NCI-H2029 (cell line): ENCODE measurements at places on chromosomes 2 and 18.

- DNase-seq = no peak
Measured at GRCh38 chr2:218722876-218723785, 12.5 kb downstream of the TTLL4 start.

- DNase-seq = no peak
Measured at GRCh38 chr2:160291382-160291781, 91.3 kb upstream of the ITGB6 start.

DNA sequence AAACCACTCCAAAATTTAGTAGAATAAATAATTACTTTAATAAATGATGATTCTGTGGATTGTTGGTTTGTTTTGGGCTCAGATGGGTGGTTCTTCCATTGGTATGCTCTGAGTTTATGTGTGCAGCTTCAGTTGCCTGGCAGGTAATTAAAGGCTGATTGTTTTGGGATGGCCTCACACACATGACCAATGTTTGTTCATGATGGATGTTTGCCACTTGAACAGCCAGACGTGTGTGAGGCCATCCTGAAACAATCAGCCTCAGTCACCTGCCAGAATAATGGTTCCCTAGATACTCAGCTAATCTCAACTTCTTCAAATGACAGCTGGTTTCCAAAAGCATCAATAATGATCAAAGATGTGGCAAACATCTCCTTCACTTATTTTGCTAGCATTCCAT lies 352.5 kb upstream of the GULP1 start:
- DNase-seq = peak; percentile 57

GRCh38 chr18:57813245-57813644 lies 10.1 kb upstream of the ATP8B1 start:
- no peak for DNase-seq

DNA sequence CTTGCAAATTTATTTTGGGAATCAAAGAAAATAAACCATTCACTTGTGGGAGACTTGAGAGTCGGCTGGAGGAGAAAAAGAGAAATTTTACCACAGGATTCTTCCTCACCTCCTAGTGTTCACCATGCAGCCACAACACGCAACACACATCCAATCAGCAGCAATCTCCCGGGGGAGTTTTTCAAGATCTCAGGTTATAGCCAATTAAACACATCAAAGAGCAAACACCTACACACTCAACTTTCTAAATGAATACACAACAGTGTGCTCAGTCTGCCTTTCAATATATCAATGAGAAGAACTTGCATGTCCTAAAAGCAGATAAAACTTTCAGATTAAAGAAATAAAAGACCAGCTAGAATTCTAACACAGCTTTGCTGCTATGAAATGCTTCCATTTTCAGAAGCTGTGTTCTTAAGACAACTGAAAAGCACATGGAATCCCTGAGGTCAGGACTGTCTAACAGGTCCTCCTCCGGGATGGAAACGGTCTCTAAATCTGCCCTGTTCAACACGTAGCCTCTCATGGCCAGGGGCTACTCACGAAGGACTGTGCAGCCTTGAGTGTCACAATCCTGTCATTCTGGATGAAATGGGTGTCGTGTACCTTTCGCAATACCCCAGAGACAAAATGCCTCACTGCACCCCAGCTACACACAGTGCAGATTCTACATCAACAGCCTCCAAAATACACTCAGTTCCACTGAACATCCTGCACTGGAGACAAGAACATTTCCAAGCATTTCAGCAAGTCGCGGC lies 84.2 kb downstream of the ZNF516 start:
- DNase-seq = no peak

- no peak for DNase-seq
Measured at GRCh38 chr18:42290318-42291307, 335.6 kb downstream of the PIK3C3 start.

DNA sequence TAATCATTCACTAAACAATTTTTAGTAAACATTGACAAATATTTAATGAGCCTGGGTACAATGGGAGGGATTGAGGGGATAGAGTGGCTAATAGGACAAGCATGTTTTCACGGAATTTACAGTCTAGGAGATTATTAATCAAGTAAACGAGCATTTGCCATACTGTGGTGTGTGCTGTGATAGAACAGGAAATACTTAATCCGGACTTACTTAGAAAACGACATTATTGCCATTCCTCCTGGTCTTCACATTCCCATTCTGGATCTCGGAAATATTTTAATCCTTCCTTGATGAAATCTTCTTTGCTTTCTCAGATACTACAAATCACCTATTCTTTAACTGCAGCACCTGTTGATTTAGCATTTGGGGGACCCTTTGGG lies 905 bp downstream of the TTLL4 start:
- DNase-seq = no peak

DNA sequence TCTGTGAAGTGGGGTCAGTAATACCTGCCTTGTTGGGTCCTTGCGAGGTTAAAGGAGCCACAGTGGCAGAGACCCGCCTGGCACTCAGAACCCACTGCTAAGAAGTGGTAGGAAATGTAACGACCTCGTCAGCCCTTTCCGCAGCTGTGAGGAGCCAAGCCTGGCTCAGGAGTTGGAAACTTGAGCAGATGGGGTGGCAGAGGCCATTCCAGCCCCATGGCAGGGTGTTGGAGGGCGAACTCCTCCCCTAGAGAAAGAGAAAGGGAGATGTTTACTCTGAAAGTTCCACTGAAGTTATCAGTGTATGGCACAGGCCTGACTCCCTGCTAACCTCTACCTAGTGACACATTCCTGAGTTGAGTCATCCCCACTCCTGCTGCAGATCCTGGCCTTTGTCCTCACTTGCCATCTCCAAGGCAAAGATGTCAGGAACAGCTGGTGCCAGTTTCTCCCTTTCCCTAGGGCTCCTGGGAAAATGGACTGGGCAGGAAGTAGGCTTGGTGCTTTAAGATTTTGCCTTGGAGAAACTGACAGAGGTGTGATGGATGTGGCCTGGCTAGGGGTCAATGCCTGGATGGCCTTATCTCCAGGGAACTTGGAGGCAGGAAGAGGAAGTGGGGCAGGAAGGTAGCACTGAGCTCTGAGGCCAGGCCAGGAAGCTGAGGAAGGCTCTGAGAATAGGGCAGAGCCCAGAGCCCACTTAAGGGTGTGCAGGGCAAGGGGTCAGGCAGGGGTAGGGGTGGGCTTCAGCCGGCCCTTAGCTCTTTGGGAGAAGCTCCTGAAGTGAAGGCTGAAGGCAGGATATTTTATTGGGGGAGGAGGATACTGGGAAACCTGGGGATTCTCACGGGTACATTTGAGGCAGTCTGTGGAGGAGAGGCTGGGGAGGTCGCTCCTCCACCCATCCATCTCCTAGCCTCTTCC lies 888 bp downstream of the VAMP5 start:
- DNase-seq = no peak

- DNase-seq = peak; percentile 99
Measured at GRCh38 chr2:98869870-98870269, 66.2 kb downstream of the CRACDL start.

DNA sequence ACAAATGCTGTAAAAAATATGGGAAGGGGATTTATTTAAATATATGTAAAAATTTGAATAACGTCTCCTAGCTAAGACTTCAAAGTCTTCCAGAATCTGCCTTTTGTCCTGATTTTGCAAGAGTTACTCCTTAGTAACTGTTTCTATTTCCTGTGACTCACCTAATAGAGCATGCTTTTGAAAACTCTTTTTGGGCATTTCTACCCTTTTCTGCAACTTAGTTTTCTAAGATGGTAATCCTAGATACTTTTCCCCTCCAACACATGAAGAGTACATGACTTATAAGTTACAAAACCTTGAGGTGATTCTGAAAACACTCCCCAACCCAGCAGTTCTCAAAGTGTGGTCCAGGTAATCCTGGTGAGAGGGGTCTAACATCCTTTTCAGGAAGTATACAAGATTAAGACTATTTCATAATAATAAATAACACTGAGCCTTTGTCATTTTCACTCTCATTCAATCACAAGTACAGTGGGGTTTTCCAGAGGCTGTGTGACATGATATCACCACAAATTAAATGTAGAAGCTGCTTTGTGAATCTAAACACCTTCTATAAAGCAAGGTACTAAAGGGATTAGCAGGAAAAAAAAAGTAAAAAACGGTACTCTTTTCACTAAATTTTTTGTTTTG lies 31.9 kb downstream of the PPP4R3B start:
- DNase-seq = no peak

- no peak for DNase-seq
Measured at GRCh38 chr18:57895182-57895581, 92.1 kb upstream of the ATP8B1 start.

DNA sequence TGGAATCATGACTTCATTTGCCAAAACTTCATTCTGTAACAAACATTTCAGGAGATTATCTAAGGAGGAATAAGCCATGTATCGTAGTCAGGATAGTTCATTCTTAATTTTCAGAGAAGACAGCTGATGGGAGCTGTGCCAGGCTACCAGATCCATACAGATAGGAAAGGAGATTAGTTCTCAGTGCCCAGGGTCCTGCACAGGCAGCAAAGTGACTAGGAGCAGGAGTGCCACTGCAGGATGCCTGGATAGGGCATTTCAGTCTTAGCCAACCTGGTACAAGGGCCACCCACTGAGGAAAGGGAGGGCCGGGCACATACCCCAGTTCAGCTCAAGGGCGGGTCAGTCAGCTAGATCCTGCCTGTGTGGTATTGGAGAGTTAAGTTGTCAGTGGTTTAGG lies 6.7 kb upstream of the OSR1 start:
- no peak for DNase-seq

GRCh38 chr2:192544371-192544955 lies 349.7 kb upstream of the TMEFF2 start:
- no peak for DNase-seq
